ENCODE measurements at places on chromosomes 1 and 21. TPM values are rescaled to one million over a fixed set of nuclear protein-coding genes. Genes with fewer than 3 reads are reported as not detected.
A peak's percentile ranks its signal among the peaks of the same experiment; 100 is the strongest.

GRCh38 chr1:81428998-81429397 lies 371.7 kb upstream of the ADGRL2 start:
- H3K27ac ChIP-seq: peak overlapping the region; percentile 9
- no peaks in the 10 kb centered on the region for H3K36me3 ChIP-seq
- H3K4me1 ChIP-seq: no peaks in the 10 kb centered on the region
- DNase-seq: no peak
- no peaks in the 10 kb centered on the region for H3K27me3 ChIP-seq
- H3K4me3 ChIP-seq: no peak overlapping the region

DNA sequence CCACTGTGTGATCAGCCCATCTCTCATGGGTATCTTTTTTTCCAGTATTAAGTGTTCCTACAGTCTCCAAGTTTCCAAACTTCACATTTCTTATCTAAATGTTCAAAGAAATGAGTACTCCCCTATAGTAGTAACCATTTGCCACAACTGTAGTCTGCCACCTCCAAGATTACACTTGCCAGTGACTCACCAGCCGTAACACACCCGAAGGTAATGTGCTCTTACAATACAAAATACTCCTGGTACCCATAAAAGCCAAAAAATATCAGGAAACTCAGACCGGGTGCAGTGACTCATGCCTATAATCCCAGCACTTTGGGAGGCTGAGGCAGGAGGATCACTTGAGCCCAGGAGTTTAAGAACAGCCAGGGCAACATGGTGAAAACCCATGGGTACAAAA lies 20.5 kb upstream of the ZNF496 start:
- H3K36me3 ChIP-seq: no peaks in the 10 kb centered on the region
- no peaks in the 10 kb centered on the region for H3K27me3 ChIP-seq

- H3K4me3 ChIP-seq: peak overlapping the region; percentile 64
- DNase-seq: no peak
- H3K4me1 ChIP-seq: peaks cover 19% of the 10 kb centered on the region
- H3K27ac ChIP-seq: peak overlapping the region; percentile 91
- H3K27me3 ChIP-seq: no peaks in the 10 kb centered on the region
These were observed 598 bp upstream of the ADIPOR1 start for GRCh38 chr1:202958544-202959275.

DNA sequence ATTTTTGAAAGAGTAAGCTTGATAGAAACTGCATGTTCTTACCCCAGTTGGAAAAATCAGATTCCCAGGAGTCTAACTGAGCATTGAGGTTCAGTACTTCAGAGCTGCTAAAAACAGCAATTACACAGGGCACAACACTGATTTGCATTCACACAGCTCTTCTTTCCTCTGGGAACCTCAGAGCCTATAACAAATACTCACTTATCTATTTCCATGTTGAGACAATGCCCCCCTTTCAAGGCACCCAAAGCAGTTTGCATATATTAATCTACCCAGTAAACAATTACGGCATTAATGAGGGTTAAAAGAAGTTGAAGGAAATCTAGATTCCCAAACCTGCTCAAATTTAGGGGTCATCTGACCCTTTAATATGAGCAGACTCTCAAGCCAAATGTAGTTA lies 126.9 kb upstream of the SLC35F3 start:
- no peaks in the 10 kb centered on the region for H3K36me3 ChIP-seq
- DNase-seq: no peak
- no peak overlapping the region for H3K27ac ChIP-seq
- H3K4me3 ChIP-seq: no peak overlapping the region

DNA sequence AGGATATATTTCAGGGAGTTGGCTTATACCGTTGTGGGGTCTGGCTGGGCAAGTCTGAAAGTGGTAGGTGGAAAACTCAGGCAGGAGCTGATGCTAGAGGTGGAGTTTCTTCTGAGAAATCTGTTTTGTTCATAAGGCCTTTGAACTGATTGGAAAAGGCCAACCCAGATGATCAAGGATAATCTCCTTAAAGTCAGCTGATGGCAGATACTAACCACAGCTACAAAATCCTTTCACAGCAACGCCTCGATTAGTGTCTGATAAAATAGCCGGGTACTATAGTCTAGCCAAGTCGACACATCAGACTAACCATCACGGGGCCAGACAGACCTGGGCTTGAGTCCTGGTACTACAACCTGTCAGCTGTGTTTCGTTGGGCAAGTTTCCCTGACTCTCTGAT lies 21.4 kb downstream of the OPRD1 start:
- no peaks in the 10 kb centered on the region for H3K36me3 ChIP-seq
- H3K27me3 ChIP-seq: no peaks in the 10 kb centered on the region
- H3K27ac ChIP-seq: no peak overlapping the region
- H3K4me3 ChIP-seq: no peak overlapping the region
- H3K4me1 ChIP-seq: no peaks in the 10 kb centered on the region

Gene S100A7
- not detected for total RNA-seq

Gene SLC44A3
- 13.8 TPM for total RNA-seq
